ENCODE measurements at places on chromosomes 7 and 10. TPM values are rescaled to one million over a fixed set of nuclear protein-coding genes. Genes with fewer than 3 reads are reported as not detected.

The MLXIPL gene
- total RNA-seq, result 0.21 TPM

The PLAU gene
- total RNA-seq, result 15.2 TPM

The CYP26C1 gene
- 0.08 TPM for total RNA-seq

The HOXA10 gene
- total RNA-seq, result not detected

The STEAP1 gene
- total RNA-seq, result 2.1 TPM

The FAM237B gene
- not detected for total RNA-seq

The OR9A2 gene
- not detected for total RNA-seq
